ENCODE measurements at places on chromosomes 7 and 10.

GRCh38 chr7:54260941-54261371, 281.2 kb upstream of the VSTM2A start:
- no peak for DNase-seq

DNA sequence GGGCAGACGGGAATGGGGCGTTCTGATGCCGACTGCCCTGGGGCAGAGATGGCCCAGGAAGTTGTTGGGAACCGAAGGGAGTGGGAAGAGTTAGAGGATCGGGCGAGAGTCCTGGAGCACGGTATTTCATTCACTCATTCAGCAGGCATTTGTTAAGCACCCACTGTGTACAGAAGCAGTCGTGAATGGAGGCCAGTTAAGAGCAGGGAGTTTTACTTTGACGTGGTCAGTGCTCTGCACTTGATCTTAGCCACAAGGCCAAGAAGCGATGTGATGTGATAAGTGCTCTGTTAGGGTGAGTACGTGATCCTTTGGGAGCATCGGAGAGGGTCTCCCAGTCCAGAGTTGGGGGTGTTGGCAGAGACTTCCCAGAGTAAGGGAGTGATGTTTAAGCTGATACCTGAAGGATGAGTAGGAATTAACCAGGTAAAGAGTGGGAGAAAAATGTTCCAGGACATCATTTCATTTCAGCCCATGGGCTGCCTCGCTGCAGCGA, 890 bp downstream of the ZFYVE27 start:
- DNase-seq = no peak

GRCh38 chr10:103197174-103197573, 4.1 kb upstream of the NT5C2 start:
- no peak for DNase-seq

DNA sequence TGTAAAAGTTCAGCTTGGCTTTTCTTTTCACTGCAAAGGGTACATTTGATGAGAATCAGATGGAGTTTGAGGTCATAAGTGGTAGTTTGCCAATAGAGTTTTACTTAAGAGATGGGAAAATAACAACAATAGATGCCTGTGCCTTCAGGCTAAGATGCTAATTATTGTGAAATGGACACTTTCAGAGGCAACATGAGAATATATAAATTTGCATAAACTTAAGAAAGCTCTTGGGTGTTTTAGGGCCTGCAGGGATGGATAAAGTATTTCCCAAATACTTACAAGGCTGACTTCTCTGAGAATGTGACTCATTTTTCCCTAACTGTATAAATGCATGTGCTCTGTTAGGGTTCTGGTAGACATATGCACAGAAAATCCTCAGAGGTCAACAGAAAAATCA, 200.3 kb upstream of the SVIL start:
- DNase-seq = no peak

- DNase-seq = no peak
These were observed 112.0 kb downstream of the EBF3 start for GRCh38 chr10:129851941-129852640.

- DNase-seq = no peak
These were observed 99.0 kb downstream of the PTPRE start for GRCh38 chr10:128005858-128006257.

- no peak for DNase-seq
These were observed 31.9 kb downstream of the DLD start for GRCh38 chr7:107922886-107923285.

- DNase-seq = no peak
These were observed 21.4 kb downstream of the TSPAN13 start for GRCh38 chr7:16774986-16775385.

DNA sequence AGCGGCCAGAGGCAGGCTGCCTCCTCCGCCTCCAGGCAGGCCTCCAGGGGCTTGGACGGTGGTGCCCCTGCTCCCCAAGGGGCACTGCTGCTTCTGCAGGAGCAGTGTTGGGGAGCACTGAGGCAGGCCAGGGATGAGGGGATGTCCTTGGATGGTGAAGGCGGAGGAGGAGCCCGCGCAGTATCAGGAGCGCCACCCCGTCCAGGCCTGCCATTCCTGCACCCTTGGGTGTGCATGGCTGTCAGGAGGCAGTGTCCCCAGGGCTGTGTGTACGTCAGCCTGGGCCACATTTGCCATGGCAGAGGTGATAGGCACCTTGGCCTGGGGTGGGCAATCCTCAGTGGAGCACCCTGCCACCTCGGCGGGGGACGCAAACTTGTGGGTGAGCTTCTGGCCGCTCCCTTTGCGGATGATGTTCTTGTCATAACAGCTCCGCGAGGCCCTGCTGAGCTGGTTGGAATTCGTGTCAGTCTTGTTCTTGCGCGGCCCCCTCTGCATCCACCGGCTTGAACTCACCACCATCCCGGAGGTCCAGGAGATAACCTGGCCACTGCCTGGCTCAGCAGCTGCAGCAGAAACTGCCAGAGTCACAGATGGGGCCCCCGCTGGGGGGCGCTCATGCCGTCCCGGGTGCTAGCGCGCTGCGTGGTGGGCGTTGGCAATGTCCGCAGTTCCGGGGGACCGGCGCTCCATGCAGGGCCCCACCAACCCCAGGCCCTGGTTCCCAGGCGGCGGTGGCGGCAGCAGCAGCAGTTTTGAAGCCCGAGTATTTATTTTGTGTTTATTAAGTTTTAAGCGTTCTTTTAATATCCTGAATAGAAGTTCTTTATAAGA, 182.3 kb upstream of the ADCY1 start:
- DNase-seq = no peak

DNA sequence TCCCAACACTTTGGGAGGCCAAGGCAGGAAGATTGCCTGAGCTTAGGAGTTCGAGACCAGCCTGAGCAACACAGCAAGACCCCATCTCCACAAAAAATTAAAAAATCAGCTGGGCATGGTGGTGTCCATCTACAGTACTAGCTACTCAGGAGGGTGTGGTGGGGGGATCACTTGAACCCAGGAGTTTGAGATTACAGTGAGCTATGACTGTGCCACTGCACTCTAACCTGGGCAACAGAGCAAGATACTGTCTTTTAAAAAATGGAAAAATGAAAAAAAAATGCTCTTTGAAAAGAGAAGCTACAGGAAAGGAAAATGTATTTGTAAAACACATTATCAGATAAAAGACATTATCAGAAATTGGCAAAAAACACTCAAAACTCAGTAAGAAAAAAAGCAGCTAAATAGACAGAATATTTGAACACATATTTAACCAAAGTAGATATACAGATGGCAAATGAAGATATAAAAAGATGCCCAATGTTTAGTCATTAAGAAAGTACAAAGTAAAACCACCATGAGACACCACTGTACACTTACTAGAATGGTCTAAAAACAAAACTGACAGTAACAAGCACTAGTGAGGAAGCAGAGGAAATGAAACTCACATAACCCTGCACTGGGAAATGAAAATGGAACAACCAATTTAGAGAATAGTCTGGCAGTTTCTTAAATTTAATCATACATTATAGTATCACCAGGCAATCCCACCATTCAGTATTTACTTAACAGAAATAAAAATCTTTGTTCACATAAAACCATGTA, 40.5 kb downstream of the NRBF2 start:
- no peak for DNase-seq

DNA sequence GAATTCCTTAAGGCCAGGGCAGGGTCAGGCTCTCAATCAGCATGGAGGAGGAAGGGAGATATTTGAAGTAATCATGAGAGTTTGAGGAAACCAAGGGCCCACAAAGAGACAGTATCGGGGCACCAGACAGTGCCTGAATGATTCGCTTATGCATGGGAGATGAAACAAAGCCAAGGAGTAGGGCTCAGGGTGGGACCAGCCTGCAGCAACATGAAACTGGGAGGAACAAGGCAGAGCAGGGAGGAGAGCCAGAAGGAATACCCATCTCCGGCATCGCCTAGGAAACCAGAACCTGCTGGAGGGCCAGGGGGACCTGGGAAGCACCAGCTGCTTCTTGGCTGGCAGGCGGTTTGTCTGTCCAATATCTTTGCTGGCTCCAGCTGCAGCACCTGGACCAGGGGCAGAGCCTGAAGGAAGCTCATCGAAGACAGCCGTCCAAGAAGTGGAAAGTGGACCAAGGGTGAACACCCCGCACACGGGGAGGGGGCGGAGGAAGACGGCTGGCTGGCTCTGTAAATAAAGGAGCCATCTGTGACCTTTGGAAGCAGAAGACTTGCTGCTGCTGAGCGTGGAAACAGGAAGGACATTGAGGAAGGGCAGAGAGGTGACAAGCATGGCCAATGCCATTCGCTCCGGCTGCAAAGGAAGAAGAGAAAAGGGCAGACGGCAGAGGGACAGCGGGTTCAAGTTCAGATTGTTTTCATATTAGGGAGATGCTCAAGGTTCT, 34.4 kb upstream of the ECHDC3 start:
- DNase-seq = no peak

GRCh38 chr10:46198516-46198915, 88.3 kb upstream of the ANTXRL start:
- DNase-seq = no peak

DNA sequence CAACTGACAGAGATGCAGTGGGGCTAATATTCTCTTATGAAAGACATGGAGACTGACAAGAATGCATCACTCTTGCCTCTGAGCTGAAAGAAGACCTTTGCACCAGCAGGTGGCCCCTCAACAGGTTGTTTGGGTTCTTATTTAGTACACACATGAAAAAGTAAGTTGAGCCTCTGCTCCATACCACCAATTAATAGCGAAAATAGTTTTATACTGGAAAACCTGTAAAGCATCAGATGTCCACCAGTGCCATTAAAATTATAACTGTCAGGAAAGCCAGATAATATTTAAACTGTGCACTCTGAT, 26.3 kb upstream of the FAM13C start:
- no peak for DNase-seq

- DNase-seq = no peak
These were observed 13.8 kb upstream of the TECPR1 start for GRCh38 chr7:98265841-98266271.

GRCh38 chr7:4929005-4929404, 30.0 kb downstream of the MMD2 start:
- DNase-seq = no peak

DNA sequence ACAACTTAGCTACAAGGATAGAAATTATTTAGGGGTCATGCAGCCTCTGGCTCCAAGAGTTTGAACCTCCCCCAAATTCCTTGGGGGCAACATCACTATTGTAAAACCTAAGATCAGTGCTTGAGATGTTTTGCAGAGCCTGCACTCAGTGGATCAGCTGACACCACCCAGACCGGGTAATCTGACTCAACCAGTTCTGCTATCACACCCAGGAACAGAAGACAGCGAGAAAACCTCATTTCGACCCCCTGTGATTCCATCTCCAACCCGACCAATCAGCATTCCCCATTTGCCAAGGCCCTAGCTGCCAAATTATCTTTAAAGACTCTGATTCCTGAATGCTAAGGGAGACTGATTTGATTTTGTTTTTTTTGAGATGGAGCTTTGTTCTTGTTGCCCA, 5.2 kb downstream of the TACR2 start:
- DNase-seq = no peak

DNA sequence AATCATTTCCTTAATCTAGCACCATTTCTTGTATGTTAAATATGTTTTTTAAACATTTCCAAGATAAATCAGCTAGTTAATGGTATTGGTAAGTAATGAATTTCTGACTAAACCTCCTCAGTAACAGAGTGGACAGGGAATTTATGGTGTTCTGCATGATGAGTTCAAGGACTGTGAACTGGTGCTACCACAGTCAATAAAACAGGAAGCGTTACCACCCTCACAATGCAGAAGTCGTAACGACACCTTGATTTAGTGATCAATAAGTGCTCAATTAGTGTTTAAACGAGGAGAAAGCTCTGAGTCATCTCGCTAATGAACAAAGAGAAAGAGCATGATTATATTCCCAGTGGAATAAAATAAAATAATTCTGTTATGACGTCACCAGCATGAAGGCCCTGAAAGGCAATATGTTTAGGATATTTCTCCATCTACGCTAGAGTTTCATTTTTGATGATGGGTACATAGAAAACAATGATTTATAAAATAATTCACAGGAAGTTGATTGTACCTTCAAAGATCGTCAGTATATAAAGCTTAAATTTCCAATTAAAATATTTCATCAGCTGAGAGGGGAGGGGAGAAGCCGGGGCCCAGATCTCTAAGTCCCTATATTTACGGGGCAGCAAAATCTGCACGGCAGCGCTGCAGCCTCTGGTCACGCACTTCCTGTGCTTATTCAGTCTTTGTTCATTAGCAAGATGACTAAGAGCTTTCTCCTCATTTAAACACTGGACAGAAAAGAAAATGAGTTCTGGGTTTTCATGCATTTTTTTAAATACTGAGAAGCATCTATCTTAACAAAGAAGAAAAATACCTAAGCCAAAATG, 400.5 kb downstream of the PTPRN2 start:
- no peak for DNase-seq

DNA sequence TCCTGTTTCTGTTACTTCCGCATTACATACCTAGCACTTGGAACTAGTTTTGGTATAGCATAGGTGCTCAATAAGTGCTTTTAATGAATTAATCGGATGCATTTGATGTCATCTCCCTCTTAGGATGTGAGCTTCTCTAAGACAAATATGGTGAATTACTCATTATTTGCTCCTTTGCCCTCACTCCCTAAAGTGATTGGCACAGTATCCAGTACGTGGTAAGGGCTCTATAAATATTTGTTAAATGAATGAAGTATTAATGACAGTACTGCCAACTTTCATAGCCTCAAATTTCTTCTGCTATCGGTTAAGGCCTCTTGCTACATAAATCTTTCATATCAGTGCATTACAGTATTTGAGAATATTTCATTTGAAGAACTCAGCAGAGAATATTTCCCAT, 75.9 kb upstream of the ARID5B start:
- DNase-seq = no peak

DNA sequence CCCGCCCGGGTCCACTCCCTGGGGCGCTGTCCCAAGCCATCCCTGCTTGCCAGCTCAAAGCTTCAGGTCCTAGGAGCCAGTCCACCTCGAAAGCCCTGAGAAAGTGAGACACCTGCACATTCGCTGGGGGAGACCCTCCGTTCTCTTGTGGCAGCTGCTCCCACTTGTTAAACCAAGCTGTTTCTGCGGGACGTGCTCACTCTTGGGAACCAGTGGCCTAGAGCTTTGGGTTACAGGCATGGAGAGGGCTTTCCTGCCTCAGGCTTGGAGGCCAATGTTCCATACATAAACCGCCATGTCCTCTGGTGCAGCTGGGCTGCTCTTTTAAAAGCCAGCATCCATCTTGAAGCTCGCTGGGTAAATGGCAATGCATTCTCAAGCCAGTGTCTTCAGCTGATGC, 19.9 kb upstream of the TTYH3 start:
- no peak for DNase-seq

- DNase-seq = no peak
These were observed 472 bp upstream of the ADAM22 start for GRCh38 chr7:87933605-87933952.

GRCh38 chr7:26662646-26663045, 201.7 kb downstream of the SKAP2 start:
- no peak for DNase-seq

DNA sequence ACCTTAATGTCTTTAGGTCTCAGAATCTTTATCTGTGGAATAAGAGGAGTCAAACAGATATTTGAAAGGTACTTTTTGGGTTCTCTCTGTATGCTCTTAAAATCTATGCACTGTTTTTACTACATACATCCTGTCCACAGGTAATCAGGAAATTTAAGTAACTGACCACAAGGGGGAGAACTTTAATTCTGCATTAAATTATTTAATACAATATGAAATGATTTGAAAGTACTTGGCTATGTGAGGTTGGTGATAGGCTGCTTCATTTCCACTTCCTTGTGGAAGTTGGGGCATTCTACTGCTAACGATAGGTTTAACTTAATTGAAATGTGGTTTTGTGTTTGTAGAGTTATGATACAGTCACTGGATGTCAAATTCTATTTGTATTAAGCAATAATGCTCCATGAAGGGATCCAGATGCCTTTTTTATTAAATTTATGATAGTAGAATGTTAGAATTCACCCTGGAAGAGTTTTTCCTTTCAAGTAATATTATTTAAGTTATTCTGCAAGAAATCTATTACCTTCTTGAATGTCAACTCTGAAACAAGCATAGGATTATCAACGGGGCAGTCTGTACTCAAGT, 6.0 kb downstream of the TEX47 start:
- DNase-seq = no peak
